ENCODE measurements at places on chromosomes 13 and 19. TPM values are rescaled to one million over a fixed set of nuclear protein-coding genes. Genes with fewer than 3 reads are reported as not detected.

The CLC gene
- 0.68 TPM for total RNA-seq

The PSG1 gene
- total RNA-seq = not detected

The ZNF541 gene
- not detected for total RNA-seq

The COG3 gene
- total RNA-seq = 21.8 TPM

The WDR88 gene
- not detected for total RNA-seq

The MCEMP1 gene
- total RNA-seq = not detected

The ANGPTL4 gene
- total RNA-seq = 13.2 TPM

The APOC1 gene
- total RNA-seq = 1,167 TPM

The UHRF1 gene
- 58.4 TPM for total RNA-seq

The ATCAY gene
- 2.9 TPM for total RNA-seq

The MOB3A gene
- 20.9 TPM for total RNA-seq

The PSG6 gene
- not detected for total RNA-seq

The JAK3 gene
- 2.8 TPM for total RNA-seq

The MYO16 gene
- total RNA-seq = 0.56 TPM

The SELENOV gene
- 8.7 TPM for total RNA-seq

The CASP14 gene
- not detected for total RNA-seq

The KIR3DL2 gene
- not detected for total RNA-seq

The PRODH2 gene
- total RNA-seq = 1.0 TPM

The SIAH3 gene
- total RNA-seq = not detected

The ATP4A gene
- not detected for total RNA-seq

The SBSN gene
- not detected for total RNA-seq

The ONECUT3 gene
- total RNA-seq = not detected

The CEACAM7 gene
- total RNA-seq = not detected

The GTPBP3 gene
- 47.5 TPM for total RNA-seq

The MBD3L3 gene
- total RNA-seq = not detected

The OR7C1 gene
- total RNA-seq = not detected

The SLC25A23 gene
- 35.5 TPM for total RNA-seq

The ASPDH gene
- total RNA-seq = not detected

The SERPINE3 gene
- not detected for total RNA-seq

The MAN2B1 gene
- total RNA-seq = 119 TPM

The PBX4 gene
- total RNA-seq = 4.2 TPM

The PROZ gene
- total RNA-seq = 0.45 TPM

The ZFP36 gene
- total RNA-seq = 23.4 TPM

The CALR gene
- 1,303 TPM for total RNA-seq

The TSKS gene
- total RNA-seq = not detected

The GIPR gene
- total RNA-seq = 14.6 TPM

The ADGRE1 gene
- total RNA-seq = not detected

The FPR1 gene
- total RNA-seq = not detected

The TMEM190 gene
- total RNA-seq = not detected

The PGLYRP1 gene
- total RNA-seq = not detected

The PGLYRP2 gene
- not detected for total RNA-seq

The CACNA1A gene
- 6.0 TPM for total RNA-seq

The FCGBP gene
- total RNA-seq = 0.23 TPM

The CD37 gene
- not detected for total RNA-seq

All from endodermal cell (in vitro differentiated cells).